ENCODE measurements at places on chromosomes 16 and 17. TPM values are rescaled to one million over a fixed set of nuclear protein-coding genes. Genes with fewer than 3 reads are reported as not detected.
A peak's percentile ranks its signal among the peaks of the same experiment; 100 is the strongest.

- no peak for DNase-seq
Observed at GRCh38 chr17:30093463-30094147, 23.0 kb upstream of the NSRP1 start.

The P4HB gene
- total RNA-seq = 248 TPM

DNA sequence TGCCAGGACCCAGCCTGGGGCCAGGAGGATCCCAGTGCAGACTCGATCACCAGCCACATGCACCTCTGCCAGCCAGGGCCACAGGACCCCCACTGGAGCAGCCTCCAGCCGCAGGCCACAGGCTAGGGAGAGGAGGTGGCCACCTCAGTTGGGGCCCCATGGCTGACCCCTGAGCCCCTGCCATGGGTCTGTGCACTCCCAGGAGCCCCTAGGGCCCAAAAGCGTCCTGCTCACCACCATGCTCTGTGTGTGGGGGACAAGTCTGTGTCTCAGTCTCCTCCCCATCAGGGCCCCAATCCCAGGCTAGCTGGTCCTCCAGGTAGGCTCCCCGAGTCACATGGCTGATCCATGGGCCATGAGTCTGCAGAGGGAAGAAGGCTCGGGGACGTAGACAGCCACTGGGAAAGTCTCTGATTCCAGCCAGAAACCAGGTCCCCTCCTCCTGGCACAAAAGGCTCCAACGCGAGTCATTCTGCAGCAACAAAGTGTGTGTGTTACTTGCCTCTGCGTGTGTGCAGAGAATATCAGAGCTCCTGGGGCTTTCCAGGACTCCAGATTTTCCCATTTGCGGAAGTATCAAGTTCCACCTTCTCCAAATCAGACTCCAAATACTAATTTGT is 6.1 kb upstream of the PRSS8 start:
- DNase-seq = no peak

DNA sequence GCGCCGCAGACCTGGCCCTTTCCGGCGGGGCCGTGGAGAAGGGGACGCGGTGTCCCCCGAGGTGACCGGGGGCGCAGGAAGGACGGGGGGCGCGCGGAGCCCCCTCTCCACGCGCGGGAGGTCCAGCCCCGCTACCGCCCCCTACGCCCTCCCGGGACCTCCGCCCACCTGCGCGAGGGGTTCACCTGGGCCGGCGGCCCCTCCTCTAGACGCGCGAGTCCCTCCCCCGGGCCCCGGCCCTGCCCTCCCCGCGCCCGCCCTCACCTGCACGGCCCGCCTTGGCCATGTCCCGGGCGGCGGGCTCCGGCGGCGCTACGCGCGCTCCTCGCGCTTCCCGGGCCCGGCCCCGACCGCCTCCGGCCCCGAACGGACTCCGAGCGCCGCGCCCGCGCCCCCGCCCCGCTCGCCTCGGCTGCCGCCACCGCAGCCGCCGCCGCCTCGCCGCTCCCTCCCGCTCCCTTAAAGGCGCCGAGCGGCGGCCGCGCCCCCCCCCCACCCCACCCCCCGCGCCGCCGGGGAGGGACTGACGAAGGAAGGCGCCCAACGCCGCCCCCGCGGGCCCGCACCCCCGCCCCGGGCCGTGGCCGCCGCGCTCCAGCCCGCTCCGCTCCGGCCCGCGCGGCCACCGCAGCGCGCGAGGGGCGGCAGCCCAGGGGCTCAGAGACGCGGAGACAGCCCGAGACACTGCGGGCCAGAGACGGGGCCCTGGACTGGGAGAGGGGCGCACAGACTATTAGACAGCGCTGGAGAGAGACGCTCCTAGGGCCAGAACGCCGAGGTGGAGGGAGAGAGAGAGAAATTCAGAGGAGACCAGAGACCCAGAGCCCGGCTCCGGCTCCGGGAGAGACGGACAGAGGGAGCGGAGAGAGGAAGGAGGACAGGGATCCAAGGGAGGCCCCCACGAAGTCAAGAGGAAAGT is at the start of gene PITPNM3:
PITPNM3 (minus strand) TSS at position 435 of the 919 bp plus-strand sequence; CDS start at position 286, 149 bp downstream.
- DNase-seq = no peak

The CCL1 gene
- not detected for total RNA-seq

- DNase-seq = no peak
Observed at GRCh38 chr16:26709175-26709574, 357.6 kb upstream of the C16orf82 start.

GRCh38 chr17:43669971-43670644 is 8.4 kb upstream of the MEOX1 start:
- no peak for DNase-seq

DNA sequence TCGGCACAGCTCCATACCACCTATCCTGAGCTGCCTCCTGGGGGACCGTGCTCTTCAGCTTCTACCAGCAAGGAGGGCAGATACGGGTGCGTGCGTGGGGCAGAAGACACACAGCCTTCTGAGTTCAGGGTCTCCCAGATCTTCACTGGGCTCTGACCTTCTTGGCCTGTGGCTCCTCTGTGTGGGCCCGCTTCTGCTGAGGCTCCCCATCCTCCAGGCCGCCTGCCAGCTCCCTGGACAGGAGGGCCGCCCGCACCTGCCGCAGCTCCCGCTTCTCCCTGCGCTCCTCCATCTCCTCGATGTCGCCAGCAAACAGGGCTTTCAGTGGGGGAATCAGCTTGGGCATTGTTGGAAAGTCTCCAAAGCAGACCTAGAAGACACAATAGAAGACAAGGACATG is 25.2 kb downstream of the ELAC2 start:
- DNase-seq = no peak

DNA sequence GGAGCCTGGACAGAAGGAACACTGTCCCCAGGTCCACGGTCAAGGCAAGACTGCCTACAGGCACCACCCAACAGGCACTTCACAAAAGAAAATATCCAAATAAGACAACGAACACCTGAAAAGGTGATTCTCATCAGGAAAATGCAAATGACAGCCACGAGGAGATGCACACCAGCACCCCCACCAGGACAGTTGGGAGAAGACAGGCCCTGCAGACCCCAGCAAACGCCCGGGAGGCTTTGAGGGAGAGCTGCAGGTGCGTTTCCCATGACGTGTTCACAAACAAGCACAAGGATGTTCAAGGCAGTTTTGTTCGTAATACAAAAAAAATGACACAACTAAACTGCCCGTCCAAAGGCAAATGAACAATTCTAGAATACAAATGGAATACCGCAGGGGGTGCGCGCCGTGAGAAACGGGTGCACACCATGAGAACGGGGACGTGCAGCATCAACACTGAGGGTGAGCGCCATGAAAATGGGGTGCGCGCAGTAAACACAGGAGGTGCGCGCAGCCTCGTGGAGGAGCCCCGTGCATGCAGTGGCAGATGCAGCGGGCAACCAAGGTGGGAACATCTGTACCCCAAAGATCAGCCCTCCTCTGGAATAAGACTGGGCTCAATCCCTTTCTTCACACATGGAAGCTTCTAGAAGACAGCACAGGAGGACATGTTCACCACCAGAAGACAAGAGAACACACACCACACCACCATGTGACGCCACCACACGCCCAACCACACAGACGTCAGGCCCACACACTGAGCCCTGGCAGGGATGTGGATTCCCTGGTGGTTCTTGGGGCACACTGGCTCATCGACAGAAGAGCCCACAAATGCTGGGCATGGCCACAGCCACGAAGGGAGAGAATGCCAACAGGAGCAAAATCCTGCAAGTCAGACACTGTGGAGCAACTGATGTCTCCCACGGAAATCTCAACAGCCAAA is 91.2 kb downstream of the ZNF778 start:
- no peak for DNase-seq

DNA sequence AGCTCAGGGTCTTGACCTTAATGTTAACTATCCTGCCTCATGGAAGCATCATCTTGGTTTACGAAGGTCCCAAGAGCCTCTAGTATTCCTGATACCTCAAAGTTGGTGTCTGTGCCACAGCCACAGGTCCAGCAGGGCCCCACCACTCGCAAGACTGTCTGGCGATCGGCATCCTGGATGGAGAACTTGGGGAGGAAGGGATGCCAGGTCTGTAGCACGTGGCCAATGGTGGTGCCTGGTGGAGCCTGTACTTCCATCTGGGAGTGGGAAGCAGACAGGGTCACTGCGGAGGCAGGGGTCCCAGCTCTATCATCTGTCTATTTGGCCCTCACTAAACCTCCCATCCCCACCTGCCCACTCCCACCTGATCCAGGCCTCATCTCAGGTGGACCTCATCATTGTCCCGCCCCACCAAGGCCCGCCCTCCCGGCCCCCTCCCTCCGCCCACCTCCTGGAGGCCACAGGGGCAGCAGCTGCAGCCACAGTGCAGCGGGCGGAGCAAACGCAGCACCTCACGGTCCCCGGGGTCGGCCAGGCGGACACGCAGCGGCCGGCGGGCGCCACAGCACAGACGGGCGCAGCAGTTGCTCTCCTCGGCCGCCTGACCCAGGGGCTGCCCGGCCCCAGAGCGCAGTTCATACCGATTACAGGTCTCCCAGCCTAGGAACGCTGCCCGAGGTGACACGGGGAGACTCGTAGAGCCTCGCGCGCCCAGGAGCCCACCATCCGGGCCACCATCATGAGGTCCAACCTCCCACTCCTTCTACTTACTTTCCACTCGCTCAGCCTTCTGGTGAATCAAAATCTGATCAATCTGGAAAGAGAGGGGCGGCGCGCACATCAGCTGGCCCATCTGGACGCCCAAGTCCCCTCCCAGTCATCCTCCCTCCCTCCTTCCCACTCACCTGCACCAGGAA is 1.4 kb downstream of the PLSCR3 start:
- DNase-seq = no peak

DNA sequence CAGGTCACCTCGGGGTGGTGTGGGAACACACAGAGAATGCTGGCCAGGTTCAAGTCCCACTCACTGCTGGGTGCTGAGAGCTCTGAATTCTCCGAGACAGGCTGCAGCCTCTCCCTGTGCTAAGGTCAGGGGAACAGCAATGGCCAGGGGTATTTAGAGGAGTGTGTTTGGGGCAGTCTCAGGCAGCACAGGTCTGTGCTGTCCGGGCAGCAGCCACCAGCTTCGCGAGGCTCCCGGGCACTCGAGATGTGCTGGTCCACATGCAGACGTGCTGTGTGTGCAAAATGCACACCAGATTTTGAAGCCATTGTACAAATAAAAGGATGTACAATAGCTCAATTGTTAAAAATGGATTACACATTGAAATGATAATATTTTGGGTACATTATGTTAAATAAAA is 7.1 kb downstream of the NHERF1 start:
- DNase-seq = no peak

DNA sequence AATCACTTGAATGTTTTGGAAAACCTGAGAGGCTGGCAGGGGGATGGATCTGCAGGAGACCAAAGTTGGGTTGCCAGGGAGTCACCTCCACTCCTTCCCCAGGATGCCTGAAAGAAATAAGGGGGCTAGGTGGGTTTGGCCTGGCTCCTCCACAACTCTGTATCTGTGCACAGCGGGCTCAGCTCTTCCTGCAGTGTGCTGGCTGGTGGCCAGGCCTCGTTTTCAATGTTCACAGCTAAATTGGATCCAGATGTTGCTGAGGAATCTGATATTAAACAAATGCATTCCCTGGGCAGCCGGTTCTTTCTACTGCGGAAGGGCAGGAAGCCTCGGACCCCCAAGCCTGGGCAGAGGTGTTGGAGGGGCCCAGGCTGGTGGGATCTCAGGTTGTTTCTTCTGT is 106.2 kb downstream of the N4BP1 start:
- peak; percentile 90 for DNase-seq

- peak; percentile 45 for DNase-seq
Observed at GRCh38 chr17:75174996-75175395, 7.8 kb downstream of the SUMO2 start.

The SPN gene
- 5.4 TPM for total RNA-seq

DNA sequence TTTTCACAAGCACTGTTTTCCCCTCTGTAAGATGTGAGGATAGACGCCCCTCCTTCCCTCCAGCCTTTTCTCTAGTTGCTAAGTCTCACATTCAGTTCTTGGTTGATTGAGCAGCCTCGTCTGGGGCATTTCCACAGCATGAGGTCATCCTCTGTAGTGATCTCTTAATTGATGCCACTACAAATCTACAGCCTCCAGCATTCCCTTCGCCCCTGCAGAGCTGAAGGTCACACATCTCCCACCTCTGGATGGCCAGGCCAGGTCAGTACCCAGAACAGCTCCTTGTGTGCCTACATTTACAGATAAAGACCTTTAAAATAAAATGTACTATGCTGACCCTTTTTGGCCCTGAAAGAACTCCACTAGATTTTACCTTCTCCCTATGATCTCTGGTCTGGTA is 32.5 kb upstream of the CDH11 start:
- DNase-seq = no peak

The SLFN14 gene
- 0.45 TPM for total RNA-seq

- no peak for DNase-seq
Observed at GRCh38 chr17:70796757-70797156, 627.4 kb downstream of the KCNJ2 start.

- no peak for DNase-seq
Observed at GRCh38 chr17:73546770-73547536, 97.3 kb downstream of the SDK2 start.
